ENCODE measurements at places on chromosomes 2 and 18.

- DNase-seq: no peak
These were observed 6.6 kb downstream of the FOSL2 start for GRCh38 chr2:28399289-28399688.

GRCh38 chr2:68643011-68643873 is at the start of gene PROKR1:
TSS of gene PROKR1 (plus strand) at chr2:68643579. CDS start at chr2:68645822, 2,243 bp downstream.
- DNase-seq: peak; percentile 57

GRCh38 chr2:165239230-165239629 is at the start of gene SCN2A:
TSS of gene SCN2A (plus strand) at chr2:165239414. CDS start at chr2:165295824, 56,410 bp downstream.
- peak; percentile 80 for DNase-seq

GRCh38 chr2:135931776-135932443 is 53.5 kb downstream of the DARS1 start:
- DNase-seq: no peak

DNA sequence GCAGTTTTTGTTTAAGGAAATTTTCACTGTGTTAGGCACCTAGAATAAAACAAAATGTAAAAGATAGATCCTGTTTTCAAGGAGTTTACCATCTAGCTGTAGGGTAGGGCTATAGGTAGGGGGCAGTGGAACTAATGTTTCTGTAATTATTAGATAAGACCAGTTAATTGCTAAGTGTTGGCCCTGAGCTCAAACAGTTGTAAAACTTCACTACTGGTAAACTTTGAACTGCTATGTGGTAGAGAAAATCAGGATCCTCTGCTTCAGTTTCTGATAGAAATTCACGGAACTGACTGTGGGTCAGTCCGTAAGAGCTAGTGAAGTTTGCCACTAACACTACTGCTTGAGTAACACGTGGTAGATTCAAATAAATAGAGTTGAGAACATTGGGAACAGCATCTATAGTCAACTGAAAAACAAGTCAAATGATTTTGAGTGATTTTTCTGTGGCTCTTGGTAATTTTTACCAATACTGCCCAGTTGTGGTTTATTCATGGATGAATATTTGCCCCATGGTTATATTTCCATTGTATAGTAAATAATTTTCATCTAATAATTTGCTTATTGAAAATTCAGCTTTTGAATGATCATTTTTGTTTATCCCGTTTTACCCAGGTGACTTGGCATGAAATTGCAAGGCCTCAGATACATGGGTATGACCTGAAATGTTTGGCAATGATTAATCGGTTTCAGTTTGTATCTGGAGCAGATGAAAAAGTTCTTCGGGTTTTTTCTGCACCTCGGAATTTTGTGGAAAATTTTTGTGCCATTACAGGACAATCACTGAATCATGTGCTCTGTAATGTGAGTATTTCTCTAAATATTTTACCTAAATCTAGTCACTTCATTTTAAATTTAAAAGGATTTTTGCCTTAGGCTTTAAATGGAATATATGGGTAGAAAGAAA is 26.4 kb downstream of the ELP2 start:
- no peak for DNase-seq

DNA sequence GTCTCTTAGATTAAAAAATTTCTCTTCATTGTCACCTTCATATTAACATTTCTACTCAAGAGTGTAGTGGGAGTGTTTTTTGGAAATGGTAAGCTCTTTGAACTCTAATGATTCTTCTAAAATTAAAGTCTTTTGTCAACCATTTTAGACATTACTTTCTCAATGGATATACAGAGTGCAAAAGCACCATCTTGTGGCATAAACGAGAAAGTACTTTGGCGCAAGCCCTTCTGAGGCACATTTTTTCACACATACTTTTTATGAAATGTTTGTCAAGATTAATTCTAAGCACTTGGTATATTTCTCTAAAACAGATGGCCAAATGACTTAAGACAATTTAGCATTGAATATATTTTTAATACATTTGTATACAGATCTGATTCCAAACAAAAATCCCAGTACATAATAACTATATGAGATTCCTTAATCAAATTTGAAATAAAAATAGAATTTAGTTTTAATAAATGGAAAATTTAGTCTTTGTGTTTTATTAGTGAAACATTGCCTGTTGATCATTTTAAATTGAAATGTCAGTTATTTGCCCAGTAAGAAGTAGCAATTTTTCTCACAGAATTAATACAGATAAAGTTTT is 63.3 kb upstream of the GALNT5 start:
- peak; percentile 16 for DNase-seq

GRCh38 chr18:48915626-48916425 is 34.9 kb downstream of the SMAD7 start:
- DNase-seq: no peak

DNA sequence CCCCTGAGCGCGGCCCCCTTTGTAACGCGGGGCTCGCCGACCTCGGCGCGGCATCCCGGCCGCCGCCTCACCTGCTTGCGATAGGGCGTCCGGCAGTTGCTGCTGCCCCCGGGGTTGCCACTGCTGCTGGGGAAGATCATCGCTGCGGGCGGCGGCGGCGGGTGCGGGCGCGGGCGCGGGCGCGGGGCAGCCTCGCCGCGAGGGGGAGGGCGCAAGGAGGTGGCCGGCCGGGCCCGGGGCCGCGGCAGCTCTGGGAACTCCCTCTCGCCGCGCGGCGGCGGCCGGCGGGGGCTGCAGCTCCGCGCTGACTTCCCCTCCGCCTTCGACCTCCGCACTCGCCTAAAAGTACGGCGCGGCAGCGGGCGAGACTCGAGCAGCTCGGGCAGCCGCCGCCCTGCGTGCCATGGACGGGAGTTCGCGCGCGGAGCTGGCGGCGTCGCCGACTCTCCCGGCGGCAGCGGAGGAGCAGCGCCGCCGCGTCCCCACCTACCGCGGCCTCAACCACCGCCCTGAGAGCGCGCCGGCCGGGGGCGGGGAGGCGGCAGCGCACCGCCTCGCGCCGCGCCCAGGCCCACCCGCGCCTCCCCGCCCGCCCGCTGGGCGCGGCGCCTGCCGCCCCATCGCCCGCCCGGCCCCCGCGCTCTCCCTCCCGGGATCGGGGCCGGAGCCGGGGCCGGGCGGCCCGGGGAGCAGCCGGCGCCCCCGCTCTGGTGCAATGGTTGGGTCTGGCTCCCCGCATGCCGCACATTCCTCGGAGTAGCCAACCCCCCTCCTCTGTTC is 86.0 kb downstream of the RBMS1 start:
- DNase-seq: peak; percentile 54

DNA sequence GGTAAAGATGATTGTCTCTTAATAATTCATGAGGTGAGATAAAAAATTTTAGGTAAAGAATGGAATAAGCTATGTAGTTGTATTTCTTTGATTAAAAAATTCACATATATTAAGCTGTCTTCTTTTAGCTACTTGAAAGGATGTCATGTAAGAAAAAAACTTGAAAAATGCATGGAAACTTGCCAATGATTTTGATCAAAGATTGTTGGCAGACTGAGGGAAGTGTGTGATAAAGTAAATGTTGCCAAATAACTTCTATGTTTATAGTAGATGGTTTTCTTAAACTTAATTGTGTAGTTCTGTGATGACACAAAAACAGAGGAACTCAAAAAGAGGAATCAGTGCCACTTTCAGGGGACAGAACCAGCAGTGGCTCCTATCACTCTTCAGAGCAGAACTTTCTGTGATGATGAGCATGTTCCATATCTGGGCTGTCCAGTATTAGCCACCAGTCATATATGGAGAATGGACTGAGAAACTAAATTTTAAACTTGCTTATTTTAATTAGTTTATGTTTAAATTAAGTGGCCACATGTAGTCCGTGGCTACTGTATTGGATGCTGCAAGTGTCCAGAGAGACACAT is 51.9 kb upstream of the SLC38A11 start:
- DNase-seq: no peak

All from SK-N-DZ (cell line).